ENCODE measurements at places on chromosomes 16 and 17.

DNA sequence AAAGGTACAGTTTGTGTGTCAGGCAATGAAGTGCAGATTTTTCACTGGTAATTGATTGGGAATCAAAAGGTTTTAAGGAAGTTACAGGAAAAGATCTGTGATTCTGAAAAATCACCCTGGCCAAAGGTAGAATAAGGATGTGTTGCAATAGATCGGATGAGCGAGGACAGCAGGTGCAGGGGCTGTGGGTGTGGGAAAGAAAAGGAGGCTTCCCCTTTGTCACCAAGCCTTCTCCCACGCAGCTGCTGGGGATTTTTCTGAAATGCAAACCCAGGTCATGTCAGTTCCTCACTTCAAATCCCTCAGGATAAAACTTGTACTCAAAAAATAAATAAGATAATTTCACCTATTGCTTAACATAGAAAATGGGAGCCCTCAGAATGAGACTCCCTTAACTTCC lies 47.9 kb upstream of the ARHGAP17 start:
- no peak for DNase-seq

GRCh38 chr17:80030730-80031410 lies 4.8 kb downstream of the TBC1D16 start:
- DNase-seq, result peak; percentile 54

- peak; percentile 18 for DNase-seq
These were observed 4.7 kb upstream of the MMP15 start for GRCh38 chr16:58020628-58021521.

- DNase-seq, result no peak
These were observed 8.1 kb downstream of the FAM83G start for GRCh38 chr17:18996458-18996857.

GRCh38 chr17:15298176-15298575 lies 33.0 kb upstream of the PMP22 start:
- no peak for DNase-seq

GRCh38 chr17:80219013-80219762 lies 945 bp downstream of the SGSH start:
- DNase-seq, result peak; percentile 25

DNA sequence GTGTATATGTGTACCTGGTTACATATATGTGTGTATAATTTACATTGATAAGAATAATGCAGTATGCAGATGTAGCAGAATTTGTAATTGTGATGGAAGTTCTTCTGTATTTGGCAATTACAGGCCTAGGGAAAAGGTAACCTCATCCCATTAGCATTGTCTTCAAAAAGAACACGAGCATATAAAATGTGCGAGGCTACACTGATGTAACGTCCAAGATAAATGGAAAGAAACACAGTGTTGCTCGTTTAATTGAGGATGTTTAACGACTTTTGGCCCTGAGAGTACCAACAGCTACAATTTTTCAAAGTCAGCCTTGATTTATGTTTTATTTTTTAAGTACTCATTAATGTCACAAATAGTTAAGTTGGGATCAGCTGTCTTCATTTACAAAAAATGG lies 703.5 kb upstream of the RBFOX1 start:
- no peak for DNase-seq

DNA sequence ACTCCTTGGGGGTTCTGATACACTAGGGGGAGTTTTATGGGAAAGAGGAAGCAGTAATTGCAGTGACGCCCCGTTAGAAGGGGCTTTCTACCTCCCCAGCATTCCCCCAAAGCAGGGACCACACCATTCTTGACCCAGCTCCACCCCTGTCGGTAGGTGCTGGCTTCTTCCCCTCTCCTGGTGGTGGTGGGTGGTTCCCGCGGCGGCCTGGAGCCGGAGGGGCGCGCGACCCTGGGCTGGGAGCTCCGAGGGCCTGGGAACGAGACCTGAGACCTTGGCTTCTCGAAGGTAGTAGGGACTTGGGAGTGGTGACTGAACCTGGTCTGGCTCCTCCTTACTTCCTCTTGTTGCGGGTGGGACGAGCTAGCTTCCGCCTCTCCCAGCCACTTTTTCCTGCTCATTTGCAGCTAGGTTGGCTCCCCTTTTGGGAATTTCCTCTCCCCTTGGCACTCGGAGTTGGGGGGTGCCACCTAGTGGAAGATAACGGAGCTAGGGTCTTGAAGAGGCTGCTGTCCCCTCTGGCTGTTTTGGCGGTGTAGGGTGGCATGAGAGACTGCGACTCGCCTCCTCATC lies 438 bp downstream of the GRN start:
- DNase-seq, result peak; percentile 68

- no peak for DNase-seq
These were observed 157.9 kb downstream of the IRX3 start for GRCh38 chr16:54128629-54129234.

DNA sequence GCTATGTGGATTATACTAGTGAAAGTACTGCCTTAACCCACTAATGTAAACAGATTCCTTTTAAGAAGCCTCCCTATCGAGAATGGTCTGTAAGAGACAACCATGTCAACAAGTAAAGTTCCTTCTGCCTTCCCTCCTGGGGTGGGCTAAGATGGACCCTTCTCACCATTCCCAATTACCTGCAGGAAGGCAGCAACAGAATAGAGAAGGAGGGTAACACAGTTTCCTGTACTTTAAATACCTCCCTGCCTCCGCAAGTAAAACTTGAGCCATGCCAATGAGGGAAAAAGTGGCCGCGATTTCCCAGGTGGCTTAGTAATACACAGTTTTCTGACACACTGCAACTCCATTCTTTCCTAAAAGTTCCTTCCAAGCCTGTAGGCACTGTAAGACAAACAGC lies 45.2 kb downstream of the TOX3 start:
- no peak for DNase-seq

DNA sequence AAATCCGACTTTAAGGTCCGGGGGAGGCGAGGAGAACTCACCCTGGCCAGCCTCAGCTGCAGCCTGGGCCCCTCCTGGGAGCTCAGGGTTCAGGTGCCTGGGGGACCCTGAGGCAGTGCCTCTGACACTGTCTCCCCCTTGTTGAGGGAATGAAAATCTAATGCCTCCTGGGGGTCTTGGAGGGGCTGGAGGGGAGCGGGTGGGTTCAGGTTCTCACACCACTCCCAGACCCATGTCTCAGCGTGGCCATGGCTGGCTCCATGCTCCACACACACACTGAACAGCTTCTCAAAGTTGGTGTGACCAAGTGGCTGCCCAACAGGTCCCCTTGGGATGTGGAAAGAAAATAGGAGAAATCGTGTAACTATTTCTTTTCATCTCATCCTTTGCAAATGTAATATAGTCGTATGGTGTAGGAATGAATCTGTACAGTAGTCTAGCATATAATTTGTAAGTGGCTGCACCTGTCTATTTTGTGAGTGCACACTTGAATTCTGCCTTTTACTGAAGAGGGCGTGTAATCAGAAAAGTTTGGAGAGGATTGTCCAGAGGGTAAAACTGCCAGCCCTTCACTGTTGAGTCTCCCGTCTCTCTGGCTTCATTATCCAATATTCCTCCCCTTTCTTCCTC lies 788 bp upstream of the PRCD start:
- no peak for DNase-seq

- peak; percentile 22 for DNase-seq
These were observed 1.3 kb downstream of the RAB37 start for GRCh38 chr17:74738051-74738996.

DNA sequence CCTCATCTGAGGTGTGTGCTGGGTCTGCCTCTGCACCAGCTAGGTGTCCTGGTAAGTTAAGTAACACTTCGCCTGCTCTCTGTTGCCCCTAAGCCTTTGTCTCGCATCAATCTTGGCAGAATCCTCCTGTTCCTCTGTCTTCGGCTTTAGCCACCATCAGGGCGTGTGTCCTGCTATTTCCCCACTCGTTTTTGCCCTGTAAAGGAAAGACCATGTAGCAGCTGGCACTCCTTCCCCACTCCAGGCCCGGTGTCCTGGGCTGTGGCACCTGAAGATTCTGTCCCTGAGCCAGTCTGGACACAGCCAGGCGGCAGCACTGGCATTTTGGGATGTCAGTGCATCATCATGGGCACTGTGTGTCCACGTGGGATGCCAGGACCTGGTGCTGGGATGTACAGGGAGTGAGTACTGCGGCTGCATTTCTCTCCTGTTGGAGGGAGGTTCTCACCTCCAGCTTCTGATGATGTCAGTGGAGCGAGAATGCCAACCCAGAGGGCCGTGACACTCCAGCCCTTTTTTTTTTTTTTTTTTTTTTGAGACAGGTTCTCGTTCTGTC lies 26.2 kb upstream of the FOXK2 start:
- no peak for DNase-seq

GRCh38 chr17:38609280-38610031 lies 3.7 kb upstream of the SRCIN1 start:
- DNase-seq, result no peak

- DNase-seq, result no peak
These were observed at the start of gene CHP2 for GRCh38 chr16:23754594-23755483. TSS of gene CHP2 (plus strand) at chr16:23755026. CDS start at chr16:23755050, 24 bp downstream.

DNA sequence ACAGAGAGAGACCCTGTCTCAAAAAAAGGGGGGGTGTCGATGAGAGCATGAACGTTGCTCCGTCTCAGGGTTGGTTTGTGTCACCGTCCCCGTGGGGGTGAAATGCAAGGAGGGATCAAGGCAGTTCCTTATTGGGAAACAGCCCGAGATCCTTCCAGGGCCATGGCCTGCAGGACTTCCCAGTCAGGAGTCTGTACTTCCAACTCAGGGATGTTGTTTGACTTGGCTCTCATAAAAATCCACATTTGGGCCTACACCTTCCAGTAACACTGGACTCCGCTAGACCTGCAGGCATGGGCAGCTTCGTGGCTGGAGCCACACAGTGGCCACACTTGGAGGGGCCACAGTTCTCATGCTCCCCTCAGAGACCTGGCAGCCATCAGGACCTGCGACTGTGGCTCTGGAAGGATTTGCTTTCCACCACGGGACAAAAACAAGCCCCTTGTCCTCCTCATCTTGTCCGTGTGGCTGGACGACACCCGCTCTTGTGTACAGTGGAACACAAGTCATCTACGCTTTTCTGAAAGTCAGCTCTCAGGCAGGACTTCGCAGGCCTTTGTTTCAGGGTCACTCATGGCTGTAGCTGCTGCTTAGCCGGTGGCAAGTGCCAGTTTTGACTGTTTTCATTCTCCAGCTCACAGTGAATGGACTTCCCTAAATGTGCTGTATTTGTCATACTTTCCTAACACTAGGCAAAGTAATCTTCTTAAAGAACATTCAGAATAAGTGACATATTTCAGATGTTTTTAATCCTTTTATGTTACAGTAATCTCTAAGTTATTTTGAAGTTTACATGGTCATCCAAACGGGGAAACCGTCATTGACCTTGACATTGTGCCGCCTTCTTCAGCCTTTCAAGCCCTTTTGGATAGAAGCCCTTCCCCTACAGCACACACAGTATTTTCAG lies 24.2 kb upstream of the IL17C start:
- DNase-seq, result no peak

DNA sequence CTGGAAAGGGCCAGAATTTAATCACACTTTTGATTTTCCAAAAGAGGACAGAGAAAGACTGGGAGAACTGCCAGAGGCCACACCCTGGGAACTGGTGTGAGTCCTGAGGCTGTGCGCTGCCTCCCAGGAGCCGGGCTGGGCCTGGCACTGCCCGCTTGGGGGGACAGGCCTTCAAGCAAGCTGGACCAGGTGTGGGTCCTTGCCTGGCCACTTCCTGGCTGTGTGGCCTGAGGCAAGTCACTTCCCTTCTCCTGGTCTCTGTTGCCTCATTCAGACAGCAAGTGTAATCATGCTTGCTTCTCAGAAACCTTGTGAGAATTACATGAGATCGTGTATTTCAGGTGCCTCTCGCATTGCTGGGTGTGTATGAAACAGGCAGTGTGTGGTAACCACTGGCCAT lies 143.0 kb downstream of the SNX29 start:
- no peak for DNase-seq

DNA sequence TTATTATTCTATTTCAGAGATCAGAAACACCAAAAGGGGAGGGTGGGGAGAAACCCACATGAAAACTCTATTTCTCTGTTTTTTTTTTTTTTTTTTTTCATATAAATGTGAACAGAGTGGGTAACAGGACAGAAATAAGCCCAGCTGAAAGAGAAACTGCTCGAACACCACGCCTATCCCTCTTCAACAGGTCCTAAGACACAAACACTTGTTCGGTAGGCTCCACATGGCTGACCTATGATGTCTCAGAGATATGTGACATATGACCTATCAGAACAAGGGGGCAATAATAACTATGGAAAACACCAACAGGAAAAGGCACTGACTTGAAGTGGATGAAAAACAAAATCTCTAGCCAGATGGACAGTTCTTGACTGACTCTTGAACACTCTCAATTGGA lies 44.8 kb downstream of the PARN start:
- no peak for DNase-seq

DNA sequence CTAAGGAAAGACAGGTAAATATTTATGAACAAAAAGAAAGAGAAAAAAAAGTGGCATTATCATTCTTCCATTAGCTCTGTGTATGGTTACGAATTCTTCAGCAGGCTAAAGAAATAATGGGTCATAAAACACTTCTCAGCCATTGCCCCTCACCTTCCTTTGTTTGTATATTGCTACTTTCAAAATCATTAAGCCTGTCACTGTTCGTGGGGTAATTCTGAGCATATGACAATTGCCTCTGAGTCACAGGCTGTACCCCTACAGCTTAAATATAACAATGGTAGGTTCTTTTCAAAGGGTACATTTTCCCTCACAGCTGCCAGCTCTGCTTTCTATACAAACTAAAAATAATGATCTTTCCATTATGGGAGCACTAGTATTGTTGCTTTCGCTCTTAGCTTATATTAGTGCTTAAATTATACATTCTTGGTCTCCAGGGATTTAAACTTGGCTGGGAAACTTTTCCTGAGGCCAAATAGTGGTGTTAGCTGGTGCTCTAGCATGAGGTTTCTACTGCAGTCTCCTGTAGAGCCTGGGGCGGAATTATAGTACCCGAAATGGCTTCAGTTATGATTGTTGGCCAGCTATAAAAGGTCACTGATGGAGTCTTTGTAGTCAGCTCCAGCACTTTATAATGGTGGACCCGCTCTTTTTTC lies 74.7 kb upstream of the CDH11 start:
- no peak for DNase-seq

GRCh38 chr16:23195366-23195978 lies 12.9 kb downstream of the SCNN1G start:
- no peak for DNase-seq

DNA sequence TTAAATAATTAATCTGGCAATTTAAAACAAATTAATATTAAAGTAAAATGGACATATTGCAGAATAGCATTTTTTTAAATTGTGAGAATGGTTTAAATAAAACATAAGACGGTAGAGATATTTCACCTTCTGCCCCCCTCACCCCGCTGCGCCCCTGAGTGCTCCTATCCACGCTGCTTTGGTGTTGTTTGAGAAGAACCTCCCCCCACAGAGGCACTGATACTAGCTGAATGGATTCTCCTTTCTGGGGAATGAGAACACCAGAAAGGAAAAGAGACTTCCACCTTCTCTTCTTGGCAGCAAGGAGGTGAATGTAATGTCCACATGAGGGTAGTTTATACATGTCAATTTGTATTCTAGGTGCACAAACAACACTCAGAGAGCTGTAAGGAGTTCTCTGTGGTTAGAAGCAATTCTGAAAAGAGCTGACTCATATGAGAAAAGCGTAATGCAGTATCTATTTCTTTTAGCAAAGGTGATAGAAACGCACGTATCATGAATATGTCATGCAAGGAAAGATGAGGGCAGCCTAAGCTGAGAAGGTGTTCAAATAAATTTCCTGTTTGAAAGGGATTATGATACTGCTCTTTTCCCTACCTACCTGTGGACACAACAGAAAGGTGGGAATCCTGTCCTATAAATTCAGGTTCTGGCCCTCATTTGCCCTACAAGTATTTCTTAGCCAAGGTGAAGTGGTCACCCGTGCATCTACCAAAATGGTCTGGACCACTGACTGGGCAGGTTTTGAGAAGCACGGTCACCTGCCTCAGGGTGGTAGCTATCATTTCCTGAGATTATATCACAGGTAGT lies 126.9 kb downstream of the PARN start:
- DNase-seq, result no peak

All from NCI-H1694 (cell line).